ENCODE measurements at places on chromosomes 1 and 21.

DNA sequence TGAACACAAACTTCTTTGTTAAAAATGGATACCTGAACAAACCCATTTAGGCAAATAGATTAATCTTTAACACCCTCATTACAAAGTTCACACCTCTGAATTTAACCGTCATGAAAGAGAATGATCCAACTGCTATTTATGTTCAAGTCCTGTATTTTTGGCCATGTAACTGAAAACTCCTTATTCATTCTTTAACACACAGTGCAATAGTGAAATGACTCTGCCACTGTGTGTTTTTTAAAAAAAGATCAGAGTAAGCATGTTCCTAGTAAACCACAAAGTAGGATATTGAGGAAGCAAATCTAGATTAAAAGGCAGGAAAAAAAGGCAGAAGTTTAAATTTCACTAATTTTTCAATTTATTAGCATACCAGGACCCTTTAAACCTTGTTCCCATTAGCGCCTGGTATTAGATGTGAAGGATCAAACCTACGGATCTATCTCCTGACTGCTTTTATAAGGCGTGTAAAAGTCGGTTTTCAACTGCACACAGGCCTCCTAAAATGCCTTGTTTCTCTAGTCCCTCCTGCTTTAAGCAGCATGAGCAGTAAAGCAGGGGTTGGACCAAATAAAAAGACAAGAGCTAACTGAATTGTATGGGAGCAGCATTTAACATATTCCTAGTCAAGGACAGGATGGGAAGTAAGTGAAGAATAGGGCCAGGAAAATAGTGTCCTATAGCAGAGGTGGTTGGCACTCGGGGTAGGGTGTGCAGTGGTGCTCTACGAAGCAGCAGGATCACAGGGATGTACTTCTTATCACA lies 33.4 kb downstream of the NUCKS1 start:
- DNase-seq = no peak

DNA sequence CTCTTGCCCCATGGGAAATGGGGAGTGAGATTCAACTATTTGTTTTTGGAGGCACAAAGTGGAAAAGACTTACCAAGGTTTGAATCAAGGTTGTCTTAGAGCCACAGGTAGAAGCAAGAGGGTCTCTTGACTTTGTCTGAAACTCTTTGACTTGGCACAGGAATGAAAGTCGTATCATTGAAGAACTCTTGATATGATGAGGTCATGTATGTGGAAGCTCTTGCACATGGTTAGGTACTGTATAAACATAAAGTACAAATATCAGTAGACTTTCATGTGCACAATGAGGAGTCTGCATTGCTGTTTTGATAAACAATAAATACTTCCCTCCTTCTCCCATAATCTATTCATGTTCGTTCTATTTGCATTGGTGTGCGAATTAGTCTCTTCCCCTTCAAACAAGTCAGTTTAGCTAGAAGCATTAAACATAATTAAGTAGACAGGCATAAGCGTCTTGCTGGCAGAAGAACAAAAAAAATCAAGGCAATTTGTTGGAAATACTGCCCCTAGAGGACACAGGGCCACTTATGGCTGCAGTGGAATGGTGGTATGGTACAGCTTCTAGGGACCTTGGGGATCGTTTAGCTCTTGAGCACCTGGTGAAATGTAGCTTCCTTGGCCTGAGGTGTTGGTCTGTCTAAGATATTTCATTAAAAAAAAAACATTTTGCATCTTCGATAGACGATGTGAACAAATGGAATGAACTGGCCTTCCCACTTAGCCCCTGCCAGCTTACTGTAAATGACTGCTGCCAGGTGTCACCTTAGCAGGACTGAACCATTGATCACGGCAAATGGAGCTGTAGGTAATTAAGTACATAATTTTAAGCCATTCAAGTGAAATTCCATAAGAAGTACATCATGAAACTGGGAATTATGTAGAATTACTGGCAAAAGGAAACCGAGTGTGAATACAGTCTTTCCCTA lies 218.0 kb upstream of the GALNT2 start:
- DNase-seq = no peak

DNA sequence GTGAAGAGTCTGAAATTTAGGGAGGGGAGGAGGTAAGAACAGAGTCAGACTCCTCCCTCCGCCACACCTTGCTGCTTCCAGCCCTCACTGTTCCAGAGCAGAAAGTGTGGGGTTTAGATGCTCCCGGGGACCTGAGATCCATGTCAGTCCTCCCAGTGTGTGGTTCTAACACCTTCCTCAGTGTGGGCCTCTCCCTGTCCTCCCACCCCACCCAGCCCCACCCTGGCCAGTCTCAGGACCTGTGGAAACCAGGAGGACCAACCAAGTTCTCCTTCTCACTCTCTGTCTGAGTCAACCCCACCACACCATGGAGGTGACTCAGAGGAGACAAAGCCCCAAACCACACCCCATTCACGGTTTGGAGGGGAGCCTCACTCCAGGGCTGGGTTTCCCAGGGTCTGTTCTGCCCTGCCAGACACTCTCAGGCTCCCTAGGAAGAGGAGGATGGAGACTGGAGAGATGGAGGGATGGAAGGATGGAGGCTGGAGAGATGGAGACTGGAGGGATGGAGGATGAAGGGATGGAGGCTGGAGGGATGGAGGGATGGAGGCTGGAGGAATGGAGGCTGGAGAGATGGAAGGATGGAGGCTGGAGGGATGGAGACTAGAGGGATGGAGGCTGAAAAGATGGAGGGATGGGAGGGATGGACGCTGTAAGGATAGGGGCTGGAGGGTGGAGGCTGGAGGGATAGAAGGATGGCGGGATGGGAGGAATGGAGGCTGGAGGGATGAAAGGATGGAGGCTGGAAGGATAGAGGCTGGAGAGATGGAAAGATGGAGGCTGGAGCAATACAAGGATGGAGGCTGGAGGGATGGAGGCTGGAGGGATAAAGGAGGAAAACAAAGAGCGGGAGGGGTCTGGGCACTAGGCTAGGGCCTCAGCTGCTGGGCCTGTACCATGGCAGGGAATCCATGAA lies 100.9 kb upstream of the RUNX3 start:
- no peak for DNase-seq

DNA sequence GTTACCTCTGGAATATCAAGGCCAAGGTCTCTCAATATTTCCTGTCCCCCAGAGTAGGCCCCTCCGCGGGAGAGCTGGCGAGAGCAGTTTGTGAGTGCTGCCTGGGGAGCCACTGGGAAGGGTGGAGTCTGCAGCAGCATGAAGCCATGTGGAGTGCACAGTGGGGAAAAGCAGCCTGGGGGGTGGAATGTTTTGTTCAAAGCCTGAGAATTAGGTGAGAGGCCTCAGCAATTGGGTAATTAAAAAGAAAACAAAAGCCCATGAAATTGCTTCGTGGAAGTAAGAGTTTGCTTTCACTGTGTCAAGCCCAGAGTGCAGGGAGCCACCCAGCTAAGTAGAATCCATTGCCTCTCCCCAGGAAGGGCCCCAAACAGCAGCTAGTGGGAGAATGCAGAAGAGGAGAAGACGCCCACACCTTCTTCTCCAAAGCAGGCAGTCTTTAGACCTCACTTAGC lies 30.2 kb upstream of the DISC1 start:
- no peak for DNase-seq
